NCI-H2081 (cell line): ENCODE measurements at places on chromosomes 12 and 14.

- DNase-seq: no peak
Measured at GRCh38 chr12:53241623-53242412, 9.8 kb upstream of the RARG start.

DNA sequence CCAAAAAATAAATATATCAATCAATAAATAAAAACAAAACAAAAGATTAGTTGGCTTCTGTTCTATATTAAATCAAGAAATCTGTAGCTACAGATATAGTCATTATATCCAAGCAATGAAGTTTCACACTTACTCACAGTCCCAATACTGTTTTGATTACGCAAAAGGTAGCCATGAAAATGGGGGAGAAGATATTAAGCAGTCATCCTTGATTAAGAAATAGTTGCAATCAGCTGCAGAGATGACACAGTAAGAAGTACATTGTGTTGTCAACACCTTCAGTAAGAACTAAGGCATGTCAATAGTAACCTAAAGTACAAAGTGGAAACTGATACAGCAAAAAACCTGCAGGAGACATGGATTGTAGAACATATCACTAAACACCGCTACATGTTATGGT, 11.0 kb upstream of the RHOJ start:
- no peak for DNase-seq

DNA sequence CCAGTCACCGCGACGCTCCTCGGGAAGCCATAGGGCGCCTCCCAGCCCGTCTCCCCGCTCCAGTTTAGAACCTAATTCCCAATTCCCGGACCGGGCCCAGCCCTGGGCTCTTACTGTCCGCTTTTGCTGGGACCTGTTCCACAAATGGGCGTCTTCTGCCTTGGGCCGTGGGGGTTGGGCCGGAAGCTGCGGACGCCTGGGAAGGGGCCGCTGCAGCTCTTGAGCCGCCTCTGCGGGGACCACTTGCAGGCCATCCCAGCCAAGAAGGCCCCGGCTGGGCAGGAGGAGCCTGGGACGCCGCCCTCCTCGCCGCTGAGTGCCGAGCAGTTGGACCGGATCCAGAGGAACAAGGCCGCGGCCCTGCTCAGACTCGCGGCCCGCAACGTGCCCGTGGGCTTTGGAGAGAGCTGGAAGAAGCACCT, 797 bp downstream of the UNG start:
- peak; percentile 46 for DNase-seq

DNA sequence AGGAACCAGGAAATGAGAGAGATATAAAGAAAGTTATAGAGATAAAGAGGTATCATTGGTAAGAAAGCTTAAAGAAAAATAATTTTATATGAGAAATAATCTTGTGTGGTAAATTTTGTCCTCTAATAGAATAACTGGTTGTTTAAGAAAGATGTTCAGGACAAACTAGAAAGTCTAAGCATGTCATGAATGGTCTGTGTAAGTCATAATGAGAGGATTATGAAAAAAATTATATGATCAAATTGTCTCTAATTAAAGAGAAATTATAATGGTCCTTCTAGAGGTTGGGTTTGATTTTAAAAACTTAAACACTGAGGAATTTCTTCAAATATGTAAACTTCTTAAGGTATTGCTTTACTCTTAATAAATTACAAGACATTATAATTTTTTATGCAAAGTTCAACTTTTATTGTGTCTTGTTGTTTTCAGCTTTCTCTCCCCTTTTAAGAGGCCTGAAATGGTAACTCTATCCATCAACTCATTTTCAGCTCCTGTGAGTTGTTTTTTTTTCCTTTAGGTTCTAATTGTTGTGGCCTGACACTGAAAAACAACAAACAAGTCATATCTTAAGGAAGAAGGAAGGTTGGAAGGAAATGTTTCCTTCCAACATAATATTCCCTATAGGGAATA, 88.2 kb upstream of the CNOT2 start:
- peak; percentile 2 for DNase-seq

GRCh38 chr12:89883630-89884389, 175.2 kb upstream of the ATP2B1 start:
- peak; percentile 95 for DNase-seq

- no peak for DNase-seq
Measured at GRCh38 chr14:106875503-106875902, 1349.1 kb downstream of the TMEM121 start.

GRCh38 chr14:77027538-77028383, 747 bp downstream of the IRF2BPL start:
- DNase-seq: peak; percentile 49

GRCh38 chr14:96486705-96487104, 15.5 kb upstream of the PAPOLA start:
- no peak for DNase-seq

- no peak for DNase-seq
Measured at GRCh38 chr12:17577405-17577804, 512.6 kb downstream of the RERGL start.

DNA sequence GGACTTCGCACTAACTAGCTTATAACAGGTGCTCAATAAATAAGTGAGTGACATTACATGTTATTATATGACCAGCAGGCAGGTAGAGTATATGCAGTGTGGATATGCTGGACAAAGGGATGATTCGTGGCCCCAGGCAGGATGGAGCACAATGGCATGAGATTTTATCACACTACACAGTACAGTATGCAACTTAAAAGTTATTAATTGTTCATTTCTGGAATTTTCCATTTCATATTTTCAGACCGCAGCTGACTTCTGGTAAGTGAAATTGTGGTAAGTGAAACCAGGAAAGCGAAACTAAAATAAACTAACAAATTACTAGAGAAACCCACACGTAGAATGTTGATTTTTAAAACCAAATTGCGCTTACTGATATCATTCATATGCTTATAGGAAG, 3.3 kb downstream of the PARP11 start:
- DNase-seq: no peak

GRCh38 chr12:14572401-14572800, 4.7 kb upstream of the PLBD1 start:
- no peak for DNase-seq

DNA sequence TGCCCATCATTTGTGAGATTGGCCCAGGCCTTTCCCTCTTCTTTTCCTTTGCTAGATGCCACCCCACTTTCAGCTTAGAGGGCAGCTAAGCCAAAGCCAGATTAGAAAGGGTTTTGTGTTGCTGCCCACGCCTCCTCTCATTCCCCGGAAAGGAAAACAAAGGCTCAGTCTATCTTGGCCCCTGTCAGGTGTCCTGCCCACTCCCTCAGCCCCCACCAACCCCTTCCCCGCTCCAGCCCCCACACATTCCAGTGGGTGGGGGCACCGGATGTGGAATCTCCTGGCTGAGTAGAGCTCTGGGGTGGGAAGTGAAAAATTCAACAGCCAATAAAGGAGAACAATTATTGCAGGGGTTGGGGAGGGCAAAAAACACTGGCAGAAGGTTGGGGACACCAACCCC, 2.2 kb downstream of the BLOC1S1 start:
- DNase-seq: no peak

- no peak for DNase-seq
Measured at GRCh38 chr12:30979371-30980259, 53.1 kb downstream of the TSPAN11 start.

- no peak for DNase-seq
Measured at GRCh38 chr12:90262251-90262650, 553.6 kb upstream of the ATP2B1 start.

- DNase-seq: no peak
Measured at GRCh38 chr12:109589691-109590245, 16.2 kb downstream of the MVK start.
